ENCODE measurements at places on chromosomes 12 and 14. TPM values are rescaled to one million over a fixed set of nuclear protein-coding genes. Genes with fewer than 3 reads are reported as not detected.

The DAO gene
- total RNA-seq: not detected

DNA sequence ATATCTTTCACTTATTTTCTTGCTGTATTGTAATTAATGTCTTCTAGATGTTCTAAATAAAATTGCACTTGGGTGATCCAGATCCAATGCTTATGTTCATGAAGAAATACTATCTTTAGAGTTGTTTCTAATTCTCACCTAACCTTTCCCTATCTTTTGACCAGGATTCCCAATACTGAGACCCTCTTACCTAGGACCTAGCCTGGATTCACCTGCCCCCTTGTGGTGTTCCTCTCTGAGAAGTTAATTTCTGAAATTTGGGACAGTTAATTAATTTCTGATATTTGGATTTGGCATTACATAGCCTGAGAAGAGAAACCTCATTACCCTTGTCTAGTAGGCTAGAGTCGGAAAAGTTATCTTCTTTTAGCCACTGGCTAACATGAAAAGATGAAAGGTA is 29.5 kb downstream of the FOXA1 start:
- no peak for DNase-seq

- DNase-seq: no peak
These were observed 6.7 kb upstream of the NFATC4 start for GRCh38 chr14:24361326-24361725.

DNA sequence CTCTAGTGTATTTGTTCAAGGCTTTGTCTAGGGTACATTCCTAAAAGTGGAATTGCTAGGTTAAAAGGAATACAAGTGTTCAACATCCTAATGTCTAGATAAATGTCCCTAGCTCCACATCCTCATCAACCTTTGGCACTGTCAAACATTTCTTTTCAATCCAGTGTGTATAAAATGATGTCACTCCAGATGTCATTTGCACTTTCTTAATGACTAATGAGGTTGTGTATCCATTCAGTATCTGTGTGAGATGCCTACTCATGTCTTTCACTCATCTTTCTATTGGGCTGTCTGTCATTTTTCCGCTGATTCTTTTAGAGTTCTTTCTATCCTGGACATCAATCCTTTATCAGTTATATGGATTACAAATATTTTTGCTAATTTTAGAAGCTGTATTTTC is 43.3 kb downstream of the ARMH4 start:
- no peak for DNase-seq

DNA sequence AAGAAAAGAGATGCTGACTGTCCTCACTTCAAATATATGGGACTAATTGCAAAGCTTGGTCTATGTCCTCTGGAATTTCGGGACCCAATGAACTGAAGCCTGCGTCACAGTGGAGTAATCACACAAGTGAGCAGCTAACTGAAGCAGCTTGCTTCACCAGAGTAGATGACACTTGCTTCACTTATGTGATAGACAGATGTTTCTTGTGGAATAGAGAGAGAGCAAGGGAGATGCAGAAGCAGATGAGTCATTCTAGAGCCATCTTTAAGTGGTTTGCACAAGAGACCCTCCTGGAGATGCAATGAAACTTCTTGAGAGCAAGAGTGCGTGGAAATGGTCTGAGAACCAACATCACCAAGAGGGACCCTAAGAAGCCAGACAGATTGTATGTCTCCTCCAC is 1537.1 kb upstream of the FLRT2 start:
- DNase-seq: no peak

The KLHL33 gene
- 0.14 TPM for total RNA-seq

DNA sequence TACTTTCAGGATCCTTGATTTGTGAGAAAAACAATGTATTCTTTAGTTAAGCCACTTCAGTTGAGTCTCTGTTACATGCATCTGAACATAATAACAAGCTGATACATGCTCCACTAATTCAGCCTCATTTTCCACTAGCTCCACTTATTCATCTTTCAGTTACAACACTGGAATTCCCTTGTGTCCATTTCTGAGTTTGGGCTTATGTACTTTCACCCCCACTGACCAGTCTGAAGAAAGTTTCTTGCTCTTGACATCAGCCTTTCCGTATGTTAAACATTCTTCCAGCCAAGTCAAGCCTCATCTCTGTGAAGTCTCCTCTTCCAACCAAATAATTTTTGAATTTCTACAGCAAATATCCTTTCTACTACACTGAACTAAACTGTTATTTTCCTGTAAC is 592.5 kb upstream of the NOVA1 start:
- no peak for DNase-seq

GRCh38 chr12:47846294-47846996 is 26.7 kb upstream of the HDAC7 start:
- DNase-seq: no peak

DNA sequence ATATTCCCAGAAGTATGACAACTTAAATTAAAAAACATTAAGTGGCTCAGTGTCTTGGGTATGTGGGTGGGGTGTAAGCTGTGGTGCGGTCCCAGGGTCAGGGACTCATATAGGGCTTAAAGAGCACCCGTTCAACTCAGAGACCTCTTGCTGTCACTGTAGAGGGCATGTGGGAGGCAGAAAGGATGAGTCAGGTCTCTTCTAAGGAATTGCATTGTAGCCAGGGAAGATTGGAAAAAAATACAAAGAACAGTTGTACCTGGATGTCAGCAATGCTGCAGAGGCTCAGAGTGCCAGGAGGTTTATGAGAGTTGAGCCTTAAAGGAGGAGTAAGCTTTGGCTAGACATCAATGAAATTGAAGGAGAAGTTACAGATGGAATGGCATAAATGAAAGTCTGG is 104.1 kb downstream of the MYRFL start:
- no peak for DNase-seq

DNA sequence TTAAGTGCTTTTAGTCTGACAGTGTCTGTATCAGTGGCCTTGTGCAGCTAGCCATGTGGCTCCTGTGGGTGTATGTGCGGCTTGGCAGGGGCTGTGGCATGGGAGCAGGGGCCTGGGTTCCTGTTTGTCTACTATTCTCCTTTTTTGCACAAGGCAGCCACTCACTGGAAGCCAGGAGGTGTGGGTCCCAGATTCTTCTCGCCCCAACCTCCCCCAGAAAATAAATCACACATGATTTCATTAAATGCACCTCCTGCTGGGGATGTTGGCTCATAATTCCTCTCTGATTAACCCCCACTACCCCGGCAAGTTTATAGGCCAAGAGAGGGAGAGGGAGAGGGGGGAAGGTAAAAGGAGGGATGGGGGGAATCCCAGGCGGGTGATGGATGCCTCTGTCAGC is 17.6 kb downstream of the CALCOCO1 start:
- no peak for DNase-seq

DNA sequence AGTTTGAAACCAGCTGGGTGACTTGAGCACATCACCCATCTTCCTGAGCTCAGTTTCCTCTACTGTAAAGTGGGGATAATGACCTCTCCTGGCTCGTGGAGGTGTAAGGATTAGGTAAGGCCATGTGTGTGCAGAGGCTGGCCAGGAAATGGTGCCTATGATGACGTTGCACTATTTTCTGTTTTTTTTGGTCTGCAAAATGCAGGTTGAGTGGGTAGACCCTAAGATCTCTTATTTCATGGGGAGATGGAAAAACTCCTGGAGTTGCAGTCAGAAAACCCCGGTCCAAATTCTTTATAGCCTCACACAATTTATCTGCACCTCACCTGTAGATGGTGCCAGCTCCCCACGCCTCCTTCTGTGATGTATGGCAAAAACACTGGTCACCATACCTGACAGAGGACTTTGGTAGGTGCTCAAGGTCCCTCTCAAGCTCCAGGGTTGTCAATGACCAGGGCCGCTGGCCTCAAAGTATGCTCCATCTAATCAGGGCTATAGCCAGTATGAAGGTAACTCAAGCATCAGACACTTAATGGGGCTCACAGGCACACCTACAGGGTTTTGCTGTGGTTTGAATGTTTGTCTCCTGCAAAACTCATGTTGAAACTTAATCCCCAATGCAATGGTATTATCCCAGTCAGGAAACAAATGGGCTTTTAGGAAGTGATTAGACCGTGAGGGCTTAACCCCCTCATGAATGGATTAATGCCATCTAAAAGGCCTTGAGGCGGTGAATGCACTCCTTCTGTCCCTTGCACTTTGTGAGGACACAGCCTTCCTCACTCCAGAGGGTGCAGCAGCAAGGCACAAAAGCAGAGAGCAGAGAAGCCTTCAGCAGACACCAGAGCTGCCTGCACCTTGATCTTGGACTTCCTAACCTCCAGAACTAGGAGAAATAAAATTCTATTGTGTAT is 17.6 kb downstream of the C14orf132 start:
- DNase-seq: no peak

- DNase-seq: no peak
These were observed 15.0 kb downstream of the PMCH start for GRCh38 chr12:102182635-102183034.

DNA sequence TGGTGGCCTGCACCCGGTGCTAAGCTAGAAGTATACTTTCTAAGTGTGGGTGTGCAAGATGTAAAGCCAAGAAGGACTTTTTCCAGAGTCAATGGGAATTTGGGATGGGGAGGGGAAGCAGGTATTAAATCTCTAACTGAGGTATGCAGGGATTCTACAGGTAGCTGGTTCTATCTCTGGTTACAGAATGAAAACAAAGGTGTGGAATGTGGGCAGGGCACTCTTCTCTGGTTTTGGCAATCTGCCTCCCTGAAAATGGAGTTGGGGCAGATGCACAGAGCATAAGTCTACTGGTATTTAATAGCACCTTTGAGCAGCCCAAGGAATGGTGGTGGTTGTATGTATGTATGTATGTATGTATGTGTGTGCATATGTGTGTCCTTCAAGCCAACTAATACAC is 66.7 kb upstream of the PPP1R12A start:
- no peak for DNase-seq

- no peak for DNase-seq
These were observed 88.7 kb upstream of the DHRS4 start for GRCh38 chr14:23864861-23865260.

DNA sequence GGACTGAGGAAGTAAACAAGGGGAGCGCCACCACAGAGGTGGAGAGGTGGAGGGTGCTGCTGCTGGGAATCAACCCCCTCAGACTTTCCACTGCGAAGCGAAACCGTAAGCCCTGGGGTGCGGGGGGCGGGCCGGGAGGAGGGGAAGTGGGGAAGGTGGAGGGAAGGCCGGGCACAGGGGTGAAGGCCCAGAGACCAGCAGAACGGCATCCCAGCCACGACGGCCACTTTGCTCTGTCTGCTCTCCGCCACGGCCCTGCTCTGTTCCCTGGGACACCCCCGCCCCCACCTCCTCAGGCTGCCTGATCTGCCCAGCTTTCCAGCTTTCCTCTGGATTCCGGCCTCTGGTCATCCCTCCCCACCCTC is at the start of gene LAG3:
LAG3 (plus strand) TSS at position 190 of the 365 bp plus-strand sequence. CDS start 333 bp downstream, outside the sequence.
- no peak for DNase-seq

GRCh38 chr14:60300019-60300418 is 51.0 kb downstream of the PPM1A start:
- no peak for DNase-seq

The KRT71 gene
- total RNA-seq: not detected

GRCh38 chr12:57966536-57966935 is 25.2 kb downstream of the ATP23 start:
- DNase-seq: no peak

The RPL36AL gene
- total RNA-seq: 180 TPM

GRCh38 chr12:54977155-54977554 is 7.4 kb downstream of the TESPA1 start:
- DNase-seq: no peak

The PRIMA1 gene
- 3.5 TPM for total RNA-seq

The LPAR5 gene
- total RNA-seq: 4.8 TPM

GRCh38 chr14:53525608-53526007 is 372.5 kb upstream of the DDHD1 start:
- DNase-seq: no peak

DNA sequence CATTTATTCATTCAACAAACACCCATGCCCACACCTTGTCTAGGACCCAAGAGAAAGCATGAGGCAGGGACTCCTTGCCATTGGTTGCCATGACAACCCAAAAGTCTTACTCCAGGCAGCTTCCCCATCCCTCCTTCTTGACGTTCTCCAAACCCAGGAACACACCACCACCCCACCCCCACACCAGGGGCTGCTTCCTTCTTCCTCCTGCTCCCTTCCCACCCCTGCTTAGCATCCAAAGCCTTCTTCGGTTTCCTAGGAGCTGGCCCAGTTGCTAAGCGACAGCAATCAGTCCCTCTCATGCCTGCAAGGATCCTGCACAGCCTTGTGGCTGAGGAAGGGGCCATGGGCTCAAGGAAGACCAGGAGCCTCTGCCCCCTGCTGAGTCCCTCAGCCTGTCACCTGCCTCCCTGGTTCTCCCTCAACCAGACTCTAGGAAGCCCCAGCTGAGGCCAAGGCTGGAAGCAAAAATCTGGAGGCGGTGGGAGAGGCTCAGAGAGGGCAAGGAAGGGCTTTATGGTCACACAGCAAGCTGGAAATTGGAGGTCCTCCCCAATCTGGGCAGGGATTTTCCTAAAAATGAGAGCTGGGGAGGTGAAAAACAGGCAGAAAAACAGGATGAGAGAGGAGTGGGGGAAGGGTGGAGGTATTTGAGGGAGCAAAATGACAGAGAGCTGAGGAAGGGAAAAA is 15.4 kb downstream of the RASAL1 start:
- DNase-seq: no peak

DNA sequence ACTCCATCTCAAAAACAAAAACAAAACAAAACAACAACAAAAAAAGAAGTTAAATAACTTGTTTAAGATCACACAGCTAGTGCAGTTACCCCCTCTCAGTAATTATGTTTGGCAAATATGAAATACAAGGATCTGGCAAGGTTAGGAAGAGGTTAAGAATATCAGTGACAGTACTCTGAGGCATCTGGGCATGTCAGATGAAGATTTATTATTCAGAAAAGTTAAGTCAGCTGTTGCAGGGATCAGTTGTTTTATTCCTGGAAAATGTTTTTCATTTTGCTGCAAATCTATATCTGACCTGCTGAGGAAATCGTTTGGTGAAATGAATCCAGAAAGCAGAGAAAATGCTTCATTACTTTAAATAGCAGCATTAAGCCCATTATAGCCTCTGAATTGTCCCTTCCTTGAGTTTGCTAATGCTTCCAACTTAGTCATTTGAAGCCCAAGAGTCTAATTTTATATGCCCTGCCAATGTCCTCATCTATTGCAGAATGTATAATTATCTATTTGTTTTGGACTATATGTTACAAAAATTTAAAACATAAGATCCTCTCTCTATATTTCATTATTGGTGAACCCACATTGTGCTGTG is 8.1 kb downstream of the GPX2 start:
- no peak for DNase-seq

- no peak for DNase-seq
These were observed 226.9 kb downstream of the LRRK2 start for GRCh38 chr12:40451661-40452060.

GRCh38 chr12:67925077-67925476 is 64.2 kb upstream of the IFNG-AS1 start:
- DNase-seq: no peak
